ENCODE measurements at places on chromosomes 12 and 14.

GRCh38 chr12:25886396-25886795 lies 72.1 kb upstream of the RASSF8 start:
- DNase-seq, result no peak

GRCh38 chr12:120110550-120111501 lies 5.7 kb downstream of the RAB35 start:
- DNase-seq, result peak; percentile 77

- DNase-seq, result no peak
Observed at GRCh38 chr14:30443368-30444007, 115.5 kb upstream of the G2E3 start.

DNA sequence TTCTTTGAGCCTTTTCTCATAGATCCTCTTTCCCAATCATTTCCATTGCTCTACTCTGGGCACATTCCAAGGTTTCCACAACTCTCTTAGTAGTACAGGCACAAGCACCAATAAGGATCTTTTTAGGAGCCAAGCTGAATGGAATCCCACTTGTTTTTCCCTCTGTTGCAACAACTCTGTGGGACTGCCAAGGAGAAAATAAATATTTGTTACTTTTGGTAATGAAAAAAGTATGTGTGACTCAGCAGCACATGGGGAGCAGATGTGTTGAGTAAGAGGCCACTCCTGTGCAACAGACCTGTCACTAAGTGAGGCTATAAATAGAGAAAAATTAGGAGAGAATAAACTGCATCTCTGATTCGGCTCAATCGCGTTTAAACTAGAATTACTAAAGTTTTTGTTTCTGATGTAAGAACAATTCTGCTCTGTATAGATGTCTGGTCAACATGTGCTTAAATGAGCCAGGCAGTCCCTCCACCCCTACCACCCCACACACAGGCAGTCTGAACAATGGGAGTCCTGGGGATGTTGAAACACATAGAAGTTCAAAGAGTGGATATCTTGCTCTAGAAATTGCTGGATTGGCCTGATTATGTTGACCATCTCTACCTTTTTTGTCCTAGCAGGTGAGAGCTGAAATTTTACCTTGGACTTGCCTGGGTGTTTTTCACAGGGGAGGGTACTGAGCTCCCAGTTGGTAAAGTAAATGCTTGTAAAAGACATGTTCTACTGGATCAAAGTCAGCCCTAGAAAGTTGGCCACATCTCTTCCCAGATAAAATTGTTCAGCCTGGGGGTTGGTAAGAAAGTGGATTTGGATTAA lies 244.3 kb upstream of the NOVA1 start:
- no peak for DNase-seq

- DNase-seq, result no peak
Observed at GRCh38 chr12:50514526-50515276, 9.9 kb downstream of the DIP2B start.

All from GM06990 (cell line).